ENCODE measurements at places on chromosomes 7 and 10.

DNA sequence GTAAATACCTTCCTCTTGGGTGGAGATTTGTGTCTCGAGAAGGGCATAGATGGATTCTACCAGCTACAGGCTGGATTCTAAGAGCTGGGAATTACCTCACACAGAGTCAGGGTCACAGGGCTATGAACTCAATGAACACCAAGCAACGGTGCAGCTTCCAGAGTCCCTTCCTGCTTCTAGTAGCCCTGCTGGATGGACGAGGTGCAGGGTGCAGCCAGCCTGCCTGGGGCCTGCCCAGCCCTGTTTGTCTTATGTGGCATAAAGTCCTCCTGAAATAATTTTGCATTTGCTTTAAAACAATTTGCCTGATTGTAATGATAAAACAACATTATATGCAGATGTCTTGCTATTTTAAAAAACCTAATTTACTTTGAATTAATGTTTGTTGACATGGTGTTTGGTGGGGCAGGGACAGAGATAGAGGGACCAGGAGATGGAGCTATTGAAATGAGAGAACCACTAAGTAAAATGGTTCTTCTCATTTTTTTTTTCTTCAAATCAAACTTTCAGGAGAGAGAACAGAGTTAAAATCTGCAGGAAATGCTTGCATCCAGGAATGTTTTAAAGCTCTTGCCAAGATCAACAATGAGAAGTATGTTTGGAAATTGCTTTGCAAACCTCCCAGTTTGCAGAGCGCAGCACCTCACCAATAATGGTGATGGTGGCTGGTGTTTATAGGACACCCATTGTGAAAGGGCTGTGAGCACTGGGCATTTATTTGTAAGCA lies 305.4 kb upstream of the PODXL start:
- peak; percentile 79 for DNase-seq

GRCh38 chr10:70772627-70773026 lies 12.6 kb downstream of the TBATA start:
- no peak for DNase-seq

- DNase-seq, result no peak
These were observed 256.1 kb downstream of the ARHGAP21 start for GRCh38 chr10:24467605-24468004.

- DNase-seq, result peak; percentile 82
These were observed 257.1 kb downstream of the GLI3 start for GRCh38 chr7:41979834-41980307.

- peak; percentile 32 for DNase-seq
These were observed 65.5 kb downstream of the RALA start for GRCh38 chr7:39688611-39689480.

GRCh38 chr7:149495785-149496641 lies 1.6 kb downstream of the ZNF746 start:
- DNase-seq, result peak; percentile 84

DNA sequence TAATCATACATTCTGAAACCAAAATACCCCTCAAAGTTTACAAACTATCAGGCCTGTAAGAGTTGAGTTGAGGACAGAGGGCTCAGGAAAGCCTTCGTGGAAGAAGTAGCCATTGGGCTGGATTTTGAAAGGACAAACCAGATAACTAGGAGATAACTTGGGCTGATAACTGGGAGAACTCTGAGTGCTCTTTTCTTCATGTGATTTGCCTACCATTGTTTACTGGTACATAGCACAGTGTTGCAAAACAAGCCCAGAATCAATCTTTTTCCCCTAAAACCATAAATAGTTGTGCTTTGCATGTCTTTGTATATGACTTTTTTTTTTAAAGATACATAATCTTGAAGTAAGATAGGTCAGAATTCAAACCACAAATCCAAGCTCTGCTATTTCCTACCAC lies 106.7 kb upstream of the ITGB1 start:
- DNase-seq, result peak; percentile 22

DNA sequence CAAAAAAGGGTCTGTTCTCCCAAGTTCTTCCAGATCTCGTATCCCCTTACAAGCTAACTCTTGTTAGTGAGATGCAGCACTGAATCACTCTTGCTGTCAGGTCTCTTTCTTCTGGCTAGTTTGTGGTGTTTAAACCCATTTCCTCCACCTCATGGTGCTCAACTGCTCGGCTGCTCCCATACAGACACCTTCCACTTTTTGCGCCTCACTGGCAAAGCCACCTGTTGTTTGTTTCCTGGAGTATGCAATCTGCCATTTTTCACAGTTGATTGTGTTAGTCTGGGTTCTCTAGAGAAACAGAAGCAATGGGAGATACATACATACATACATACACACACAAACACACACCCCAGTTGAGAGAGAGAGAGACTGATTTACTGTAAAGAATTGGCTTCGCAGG lies 124.4 kb upstream of the SP8 start:
- DNase-seq, result no peak

- no peak for DNase-seq
These were observed 88.1 kb downstream of the SEPTIN14 start for GRCh38 chr7:55774327-55775050.

GRCh38 chr7:16718111-16718656 lies 35.4 kb upstream of the TSPAN13 start:
- no peak for DNase-seq

DNA sequence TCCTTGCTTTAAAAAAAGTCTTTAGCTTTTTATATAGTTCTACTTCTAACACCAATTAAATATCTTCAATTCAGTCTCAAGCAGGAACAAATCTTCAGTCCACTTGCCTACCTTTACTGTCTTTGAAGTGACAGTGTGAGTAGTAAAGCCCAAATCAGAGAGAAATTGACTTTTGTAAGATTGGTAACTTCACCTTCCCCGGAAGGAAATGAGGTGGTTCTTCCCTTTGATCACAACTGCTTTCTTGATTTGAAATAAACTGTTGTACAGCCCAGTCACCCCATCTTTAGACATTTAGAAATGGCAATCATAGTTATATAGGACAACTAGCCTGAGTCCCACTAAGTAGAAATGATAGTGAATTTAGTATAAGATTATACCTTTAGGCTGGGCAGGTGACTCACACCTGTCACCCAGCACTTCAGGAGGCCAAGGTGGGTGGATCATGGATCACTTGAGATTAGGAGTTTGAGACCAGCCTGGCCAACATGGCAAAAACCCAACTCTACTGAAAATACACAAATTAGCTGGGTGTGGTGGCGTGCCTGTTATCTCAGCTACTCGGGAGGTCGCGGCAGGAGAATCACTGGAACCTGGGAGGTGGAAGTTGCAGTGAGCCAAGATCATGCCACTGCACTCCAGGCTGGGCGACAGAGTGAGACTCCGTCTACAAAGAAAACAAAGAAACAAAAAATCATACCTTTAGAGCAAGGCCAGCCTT lies 4.7 kb downstream of the FAS start:
- no peak for DNase-seq
